ENCODE measurements at places on chromosomes 2 and 18.

DNA sequence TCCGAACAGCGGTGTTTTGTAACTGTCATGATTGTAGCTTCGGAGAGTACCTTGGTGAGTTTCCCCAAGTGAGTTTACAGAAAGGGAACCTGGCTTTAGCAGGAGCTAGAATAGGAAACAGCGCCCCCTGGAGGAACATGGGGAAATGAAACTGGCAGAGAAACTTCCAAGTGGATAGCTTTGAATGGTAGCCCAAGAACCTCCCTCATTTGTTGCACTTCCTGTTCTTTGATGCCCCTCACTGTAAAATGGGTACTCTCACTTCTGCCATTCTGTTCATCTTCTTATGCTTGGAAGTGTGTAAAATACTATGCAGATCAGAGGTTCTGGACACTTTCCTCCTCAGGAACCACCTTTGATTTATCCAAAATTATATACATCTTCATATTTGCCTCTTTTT lies 36.2 kb downstream of the CHST10 start:
- peak; percentile 36 for DNase-seq

- no peak for DNase-seq
These were observed 48.3 kb downstream of the WDFY1 start for GRCh38 chr2:223896833-223897311.

- no peak for DNase-seq
These were observed 22.5 kb downstream of the PASK start for GRCh38 chr2:241126771-241127202.

- DNase-seq = no peak
These were observed 15.7 kb upstream of the NT5C1B start for GRCh38 chr2:18605115-18605514.

DNA sequence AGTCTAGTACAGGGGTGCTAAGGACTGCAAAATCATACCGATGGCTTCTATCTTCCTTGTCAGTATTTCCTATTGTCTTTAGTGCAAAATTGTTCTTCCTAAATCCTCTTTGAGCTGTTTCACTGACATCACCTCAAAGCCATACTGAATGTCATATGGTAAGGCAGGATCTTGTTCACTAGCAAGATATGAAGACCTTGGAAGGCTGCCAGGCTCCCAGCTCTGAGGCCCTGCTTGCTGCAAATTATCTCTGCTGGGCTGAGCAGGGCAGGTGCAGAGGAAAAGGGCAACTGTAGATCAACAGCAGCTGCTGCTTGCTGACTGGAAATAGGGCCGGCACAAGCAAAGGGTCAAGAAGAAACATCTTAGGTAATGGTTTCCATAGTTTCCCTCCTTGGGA lies 58.2 kb downstream of the PMAIP1 start:
- no peak for DNase-seq

DNA sequence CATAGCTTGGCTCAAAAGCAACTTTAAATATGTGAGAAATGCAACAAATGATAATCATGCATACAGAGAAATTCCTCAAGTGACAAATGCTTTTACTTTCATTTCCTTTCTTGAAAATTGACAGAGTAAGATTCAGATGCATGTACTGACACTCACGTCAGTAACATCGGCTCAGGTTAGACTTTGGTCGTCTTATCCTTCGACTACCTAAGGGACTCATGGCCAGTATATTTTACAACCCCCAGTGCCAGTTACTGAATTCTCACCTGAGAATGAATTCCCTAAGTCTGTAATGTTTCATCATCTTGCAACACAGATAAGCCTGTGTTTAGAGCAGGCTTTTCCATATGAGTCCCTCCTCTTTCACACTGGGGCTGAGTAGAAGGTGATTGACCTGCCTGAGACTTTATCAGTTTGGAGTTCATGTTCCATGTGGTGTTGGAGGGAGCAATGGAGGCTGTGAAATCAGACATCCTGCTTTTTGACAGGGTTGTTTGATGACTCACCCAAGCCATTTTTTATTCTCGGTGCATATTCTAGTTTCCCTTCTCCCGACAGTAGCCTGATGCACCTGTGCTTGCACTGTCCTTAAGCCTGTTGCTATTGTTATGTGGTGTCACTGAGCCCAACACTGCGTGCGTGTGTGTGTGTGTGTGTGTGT lies 30.5 kb upstream of the ATP8B1 start:
- DNase-seq = no peak

- no peak for DNase-seq
These were observed 226.5 kb downstream of the SEPTIN10 start for GRCh38 chr2:109387221-109387735.

- DNase-seq = no peak
These were observed 151.8 kb downstream of the ST6GAL2 start for GRCh38 chr2:106734165-106734564.

DNA sequence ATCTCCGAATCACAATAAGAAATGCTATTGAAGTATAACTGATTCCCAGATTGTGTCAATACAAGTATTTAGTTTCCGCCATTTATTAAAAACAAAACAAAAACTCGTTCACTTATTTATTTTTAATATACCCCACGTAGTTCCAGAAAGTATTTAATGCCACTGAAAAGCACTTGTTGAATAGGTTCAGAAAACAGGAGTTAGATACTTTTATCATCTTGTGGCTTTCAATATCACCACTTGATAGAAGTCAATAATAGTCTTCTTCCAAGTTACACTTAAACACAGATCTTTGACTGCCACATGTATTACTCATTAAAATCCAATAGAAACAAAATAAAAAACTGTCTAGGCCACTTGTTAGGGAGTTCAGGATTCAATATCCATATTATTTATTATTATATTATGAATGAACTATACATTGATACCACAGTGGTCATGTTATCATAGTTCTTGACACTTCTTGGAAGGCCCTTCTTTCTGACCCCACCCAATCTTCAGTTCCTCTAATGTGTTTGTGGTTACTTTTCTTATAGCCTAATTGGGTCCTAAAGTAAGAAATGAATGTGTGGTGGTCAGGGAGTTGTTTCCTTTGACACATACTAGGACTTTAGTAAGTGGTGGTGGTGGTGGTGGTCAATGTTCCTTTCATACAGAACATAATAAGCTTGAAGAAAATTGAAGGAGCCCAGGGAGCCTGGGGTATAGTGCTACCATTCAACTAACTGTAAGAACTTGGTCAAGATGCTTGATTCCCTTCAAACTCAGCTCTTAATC lies 221.3 kb upstream of the ITGA4 start:
- no peak for DNase-seq

- DNase-seq = peak; percentile 97
These were observed 2.3 kb downstream of the ZNF516 start for GRCh38 chr18:76492669-76493212.

- no peak for DNase-seq
These were observed 681 bp upstream of the ROCK2 start for GRCh38 chr2:11344956-11345677.

- no peak for DNase-seq
These were observed 599 bp downstream of the ADAM23 start for GRCh38 chr2:206443735-206444527.

GRCh38 chr2:235264121-235264493 lies 229.7 kb upstream of the AGAP1 start:
- no peak for DNase-seq

DNA sequence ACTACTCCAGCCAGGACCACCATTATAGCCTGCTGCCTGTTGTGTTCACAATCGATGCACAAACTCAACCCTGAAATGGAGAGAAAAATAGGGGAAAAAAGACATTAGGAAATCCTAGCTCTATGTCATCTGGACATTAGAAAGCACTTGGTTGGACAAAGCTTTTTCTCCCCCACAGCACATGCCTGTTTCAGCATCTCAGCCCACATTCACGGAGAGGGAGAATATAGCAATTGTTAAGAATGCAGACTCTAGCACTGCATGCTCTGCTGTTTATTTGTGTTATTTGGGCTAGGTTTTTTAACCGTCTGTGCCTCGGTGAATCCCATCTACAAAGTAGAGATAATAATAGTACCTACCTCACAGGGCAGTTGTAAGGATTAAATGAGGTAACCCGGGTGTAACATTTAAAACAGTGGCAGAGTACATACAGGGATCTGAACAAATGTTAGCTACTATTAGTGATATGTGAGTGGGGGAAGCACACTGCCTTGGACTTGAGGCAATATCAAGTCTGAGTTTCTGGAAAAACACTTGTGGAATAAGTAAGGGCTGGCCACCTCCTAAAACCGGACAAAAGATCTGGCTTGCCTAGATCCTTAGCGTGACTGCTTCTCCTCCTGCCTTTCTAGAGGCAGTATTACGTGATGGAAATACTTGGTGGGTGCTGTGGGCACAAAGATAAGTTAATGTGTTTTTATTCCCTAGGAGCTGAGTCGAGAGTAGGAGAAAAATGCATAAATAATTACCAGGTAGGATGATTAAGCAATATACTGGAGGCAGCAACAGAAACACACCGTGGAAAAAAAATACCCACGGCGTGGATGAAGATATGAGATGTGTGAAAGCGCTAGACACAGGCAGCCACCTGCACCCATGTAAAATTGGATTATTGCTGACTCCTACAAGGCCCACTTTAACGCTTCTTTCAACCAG lies 1.0 kb upstream of the PPP1CB start:
- DNase-seq = no peak

GRCh38 chr18:23721696-23722480 lies 32.6 kb downstream of the LAMA3 start:
- no peak for DNase-seq

- no peak for DNase-seq
These were observed 278.0 kb downstream of the NEDD4L start for GRCh38 chr18:58321986-58322385.

DNA sequence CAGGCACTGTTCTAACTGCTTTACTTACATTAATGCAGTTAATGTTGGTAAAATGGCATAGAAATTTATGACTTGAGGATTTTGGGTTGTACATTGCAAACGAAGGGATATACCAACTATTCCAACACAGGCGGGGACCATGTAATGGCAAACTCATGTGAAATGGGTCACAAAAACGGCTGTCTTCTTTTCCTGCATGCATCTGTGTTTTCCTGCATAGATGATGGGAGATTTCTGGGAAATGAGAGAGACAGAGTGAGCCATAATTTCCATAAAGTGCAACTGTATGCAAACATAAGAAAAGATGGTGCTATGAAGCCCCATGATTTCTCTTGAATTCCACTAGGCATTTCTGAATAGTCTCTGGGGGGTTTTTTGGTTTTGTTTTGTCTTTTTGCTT lies 82.3 kb downstream of the ALPK2 start:
- DNase-seq = no peak

DNA sequence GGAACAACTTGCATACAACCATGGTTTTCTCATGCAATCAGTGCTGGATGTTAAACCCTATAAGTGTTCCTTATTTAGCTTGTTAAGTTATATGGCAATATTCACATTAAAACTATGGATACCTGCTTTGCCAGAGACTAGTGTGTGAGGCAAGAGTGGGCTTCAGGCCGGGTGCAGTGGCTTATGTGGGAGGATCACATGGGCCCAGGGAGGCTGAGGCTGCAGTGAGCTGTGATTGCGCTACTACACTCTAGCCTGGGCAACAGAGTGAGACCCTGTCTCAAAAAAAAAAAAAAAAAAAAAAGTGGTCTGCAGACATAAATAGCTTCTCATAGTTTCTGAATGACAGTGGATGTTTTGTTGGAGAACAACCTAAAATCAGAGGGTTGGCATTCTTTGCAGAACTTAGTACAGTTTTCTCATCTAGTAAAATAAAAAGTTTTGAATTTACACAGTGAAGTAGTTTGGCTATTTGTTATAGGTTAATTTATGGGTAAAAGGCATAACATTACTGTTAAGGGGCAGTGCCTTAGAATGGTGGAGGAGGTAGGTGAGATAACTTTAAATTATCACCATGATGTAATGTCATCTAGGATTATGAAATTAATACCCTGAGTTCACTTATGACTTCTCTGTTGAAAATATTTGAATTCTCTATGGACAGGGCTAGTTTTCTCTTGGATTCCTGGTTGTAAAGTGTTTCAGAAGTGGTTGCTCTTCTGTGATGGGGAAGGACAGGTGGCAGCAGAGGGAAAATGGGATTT lies 5.3 kb downstream of the CERS6 start:
- no peak for DNase-seq

GRCh38 chr2:163732727-163733126 lies 3.1 kb downstream of the FIGN start:
- DNase-seq = no peak

DNA sequence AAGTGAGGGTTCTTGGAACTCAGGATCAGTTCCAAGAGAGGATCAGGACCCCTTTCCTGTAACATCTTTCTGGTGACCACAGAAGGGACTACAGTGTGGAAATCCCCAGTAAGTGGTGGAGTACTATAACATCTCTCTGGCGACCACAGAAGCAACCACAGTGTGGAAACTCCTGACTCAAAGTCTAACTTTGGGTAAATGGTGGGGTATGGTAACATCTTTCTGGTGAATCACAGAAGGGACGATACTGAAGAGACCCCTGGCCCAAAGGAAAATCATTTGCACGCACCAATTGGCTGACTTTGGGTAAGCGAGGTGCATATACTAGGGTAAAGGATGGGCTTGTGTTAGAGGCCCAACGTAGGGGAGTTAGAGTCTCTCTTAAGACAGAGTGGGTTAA lies 56.3 kb upstream of the GULP1 start:
- DNase-seq = peak; percentile 12

DNA sequence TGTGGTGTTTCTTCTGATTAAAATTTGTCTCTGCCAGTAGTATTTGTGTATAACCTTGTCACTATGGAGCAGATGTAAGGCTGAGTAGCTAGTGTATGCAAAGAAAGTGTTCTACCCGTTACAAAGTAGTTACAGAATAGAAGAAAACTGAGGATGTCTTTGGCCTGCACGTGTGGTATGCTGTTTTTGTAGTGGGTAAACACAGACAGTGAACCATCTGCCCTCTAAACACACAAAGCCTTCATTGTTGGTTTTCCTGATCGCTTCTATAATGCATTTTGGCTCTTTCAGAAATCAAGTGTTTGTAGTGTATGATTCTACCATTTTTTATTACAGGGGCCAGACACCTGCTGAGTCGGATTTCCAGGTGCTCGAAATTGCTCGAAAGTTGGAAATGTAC lies 61.5 kb downstream of the FARP2 start:
- no peak for DNase-seq

- no peak for DNase-seq
These were observed 527.6 kb upstream of the ID2 start for GRCh38 chr2:8154270-8154669.

DNA sequence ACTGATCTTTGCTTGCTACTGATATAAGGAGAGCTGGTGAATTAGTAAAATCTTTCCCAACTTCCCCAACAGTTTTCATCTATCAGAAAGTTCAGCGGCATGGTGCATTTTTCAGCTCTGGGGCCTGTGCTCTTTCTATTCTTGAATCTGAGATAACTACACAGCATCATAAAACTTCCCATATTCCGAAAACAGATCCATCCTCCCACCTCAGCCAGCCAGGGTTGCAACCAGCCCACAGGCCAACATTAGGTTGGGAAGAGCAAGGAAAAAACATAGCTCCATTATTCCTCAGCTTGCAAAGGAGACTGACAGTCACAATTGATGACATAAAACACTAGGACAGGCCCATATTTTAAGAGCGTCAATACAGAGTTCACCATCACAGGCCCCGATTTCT lies 297.2 kb downstream of the SETBP1 start:
- no peak for DNase-seq

- DNase-seq = no peak
These were observed 26.7 kb downstream of the RAMP1 start for GRCh38 chr2:237885931-237886684.

All from stimulated activated CD8-positive, alpha-beta memory T cell treated with anti-CD3 and anti-CD28 coated beads, Interleukin-15, amount 100 ng/mL, for 48 hours (primary cell).